ENCODE measurements at places on chromosomes 4 and X.

- DNase-seq = no peak
Measured at GRCh38 chr4:41406113-41406516, 131.8 kb upstream of the LIMCH1 start.

GRCh38 chrX:30965767-30966166 is 76.7 kb upstream of the TAB3 start:
- DNase-seq = no peak

GRCh38 chr4:133145241-133145640 is 3.9 kb upstream of the PCDH10 start:
- DNase-seq = no peak

DNA sequence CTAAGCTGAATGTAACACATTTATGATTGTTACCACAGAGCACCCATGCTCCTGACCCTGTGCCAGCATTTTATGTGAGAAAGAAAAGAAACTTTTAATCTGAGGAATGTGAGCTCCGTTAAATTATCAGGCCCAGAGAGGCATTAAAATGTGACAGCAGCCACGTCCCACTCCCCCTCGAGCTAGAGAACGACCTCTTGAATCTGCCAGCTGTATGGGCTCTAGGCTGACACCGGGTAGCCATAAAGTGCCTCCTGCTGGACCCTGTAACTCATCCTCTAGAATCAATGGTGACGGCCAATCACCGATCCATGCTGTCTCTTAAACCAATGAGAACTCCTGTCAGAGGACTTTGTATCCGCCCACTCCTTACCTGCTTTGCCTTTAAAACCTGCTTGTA is 110.2 kb upstream of the ADRA2C start:
- DNase-seq = no peak

- no peak for DNase-seq
Measured at GRCh38 chr4:127857641-127858040, 23.1 kb upstream of the PLK4 start.

DNA sequence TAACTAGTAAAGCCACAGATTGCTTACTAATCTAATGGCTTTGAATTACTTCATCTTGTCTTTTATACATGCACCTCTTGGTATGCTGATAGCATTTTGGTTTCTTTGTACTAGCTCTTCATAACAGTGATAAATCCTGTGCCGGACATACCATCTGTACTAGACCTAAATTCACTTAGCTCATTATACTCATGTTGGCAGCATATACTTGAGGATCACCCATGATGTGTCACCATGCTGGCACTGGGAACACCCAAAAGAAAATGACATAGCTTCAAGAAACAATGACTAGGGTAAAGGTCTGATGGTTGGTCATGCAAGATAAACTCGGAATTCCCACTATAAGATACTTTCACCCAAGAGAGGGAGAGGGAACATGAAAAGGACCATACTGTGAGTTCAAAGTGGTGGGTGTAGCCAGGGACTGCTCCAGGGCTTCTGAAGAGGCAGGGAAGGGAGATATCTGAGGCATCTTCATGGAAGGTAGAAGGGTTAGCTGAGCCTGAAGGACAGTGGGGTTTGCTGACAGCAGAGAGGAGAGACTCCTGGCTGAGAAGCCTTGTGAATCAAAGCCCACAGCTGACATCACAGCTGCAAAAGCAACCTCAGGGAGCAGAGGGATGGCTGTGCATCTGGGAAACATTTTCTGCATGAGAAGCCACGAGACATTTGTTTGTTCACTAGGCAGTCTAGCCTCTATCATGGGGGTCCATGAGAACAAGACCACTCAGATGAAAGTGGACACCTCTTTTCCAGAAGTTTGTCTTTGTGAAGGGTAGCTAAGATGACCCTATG is 314.2 kb downstream of the RAB28 start:
- DNase-seq = no peak

- no peak for DNase-seq
Measured at GRCh38 chr4:84319124-84319523, 180.0 kb downstream of the NKX6-1 start.

GRCh38 chrX:135974279-135974856 is 580 bp upstream of the MMGT1 start:
- DNase-seq = peak; percentile 89

- DNase-seq = no peak
Measured at GRCh38 chrX:97909245-97909644, 1025.5 kb downstream of the RPA4 start.

- no peak for DNase-seq
Measured at GRCh38 chr4:149211876-149212275, 603.8 kb downstream of the IQCM start.

GRCh38 chr4:111605111-111605510 is 540.1 kb upstream of the FAM241A start:
- DNase-seq = no peak

DNA sequence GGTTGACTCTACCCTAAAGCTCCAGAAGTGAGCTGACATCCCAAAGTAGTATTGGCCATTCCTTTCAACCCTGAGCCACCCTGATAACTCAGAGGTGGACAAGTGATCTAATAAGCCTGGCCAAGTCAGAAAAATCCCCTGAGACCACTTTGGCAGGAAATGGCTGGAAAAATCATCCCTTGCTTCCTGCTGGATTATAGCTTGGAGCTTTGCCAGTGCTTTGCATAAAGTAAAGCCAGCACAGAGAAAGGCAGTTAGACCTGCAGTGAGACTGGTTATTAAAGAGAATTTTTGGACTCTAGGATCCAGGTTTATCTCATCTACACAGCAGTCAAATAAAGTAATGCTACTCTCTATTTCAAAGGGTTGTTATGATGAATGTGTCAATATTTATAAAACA is 6.4 kb downstream of the CXCL3 start:
- DNase-seq = no peak

- no peak for DNase-seq
Measured at GRCh38 chr4:169205075-169205743, 65.5 kb downstream of the SH3RF1 start.

DNA sequence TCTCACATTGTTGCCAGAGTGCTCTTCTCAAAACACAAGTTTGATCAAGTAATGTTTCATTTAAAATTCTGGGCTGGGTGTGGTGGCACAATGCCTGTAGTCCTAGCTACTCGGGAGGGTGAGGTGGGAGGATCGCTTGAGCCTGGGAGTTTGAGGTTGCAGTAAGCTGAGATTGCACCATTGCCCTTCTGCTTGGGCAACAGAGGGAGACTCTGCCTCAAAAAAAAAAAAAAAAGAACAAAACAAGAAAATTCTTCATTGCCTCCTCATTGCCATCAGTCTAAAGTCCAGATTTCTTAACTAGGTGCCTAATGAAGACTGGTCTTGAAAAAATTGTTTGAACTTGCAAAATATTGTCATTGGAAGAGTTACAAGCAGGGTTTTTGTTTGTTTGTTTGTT is 120.1 kb downstream of the MFAP3L start:
- no peak for DNase-seq

Data from spleen (tissue), 13 donors.